ENCODE measurements at places on chromosomes 12 and 14. TPM values are rescaled to one million over a fixed set of nuclear protein-coding genes. Genes with fewer than 3 reads are reported as not detected.

Gene GLIPR1L2
- 0.19 TPM for total RNA-seq

Gene PLEKHH1
- total RNA-seq = 0.56 TPM

Gene CLEC4D
- total RNA-seq = not detected

Gene TEDC1
- 15.1 TPM for total RNA-seq

Gene CD69
- not detected for total RNA-seq

Gene SUDS3
- 34.1 TPM for total RNA-seq

Gene AQP6
- under 0.01 TPM for total RNA-seq

Gene PRKD1
- 21.7 TPM for total RNA-seq

Gene KRT82
- total RNA-seq = not detected

Gene MGP
- total RNA-seq = 47.7 TPM

Gene ARHGEF25
- total RNA-seq = 27.1 TPM

Gene ACVRL1
- total RNA-seq = 35.1 TPM

Gene HCAR3
- total RNA-seq = not detected

Gene LRP1-AS
- total RNA-seq = not detected

Gene SPTB
- total RNA-seq = under 0.01 TPM

Gene MAPK1IP1L
- 16.9 TPM for total RNA-seq

Gene CFAP54
- 4.2 TPM for total RNA-seq

Gene KRT74
- total RNA-seq = not detected

Gene TMPRSS12
- not detected for total RNA-seq

Gene CLEC7A
- total RNA-seq = not detected

Gene PDE3A
- total RNA-seq = 23.1 TPM

Gene DYRK2
- total RNA-seq = 29.7 TPM

Gene RIMKLB
- 31.8 TPM for total RNA-seq

Gene VTI1B
- 73.6 TPM for total RNA-seq

Gene HOXC6
- under 0.01 TPM for total RNA-seq

Gene FZD10
- total RNA-seq = not detected

Gene KRT77
- total RNA-seq = not detected

Gene SLC24A4
- not detected for total RNA-seq

Gene CDCA3
- 29.7 TPM for total RNA-seq

Gene FOXG1
- total RNA-seq = under 0.01 TPM

Gene SERPINA6
- total RNA-seq = not detected

Gene LRRC43
- 0.38 TPM for total RNA-seq

Gene LRRIQ1
- 0.38 TPM for total RNA-seq

Gene SMIM10L1
- 7.3 TPM for total RNA-seq

Gene SALL2
- 1.2 TPM for total RNA-seq

Gene PIWIL1
- not detected for total RNA-seq

Gene XPOT
- 121 TPM for total RNA-seq

Gene CNTN1
- total RNA-seq = 1.7 TPM

Gene SMIM41
- total RNA-seq = not detected

Gene SIX6
- total RNA-seq = not detected

Gene CHGA
- not detected for total RNA-seq

Gene PRB2
- not detected for total RNA-seq

Gene PLXNC1
- 1.5 TPM for total RNA-seq

Gene CD4
- total RNA-seq = 0.28 TPM

Gene PLEKHG7
- not detected for total RNA-seq

Gene GPR162
- total RNA-seq = 0.96 TPM

Gene BCL2L14
- not detected for total RNA-seq

Gene C12orf50
- total RNA-seq = not detected

Gene PGF
- 17.8 TPM for total RNA-seq

Gene SLC25A47
- total RNA-seq = under 0.01 TPM

Gene DACT1
- 16.9 TPM for total RNA-seq

Gene WBP11
- 9.3 TPM for total RNA-seq

Gene FAM181A
- not detected for total RNA-seq
